ENCODE measurements at places on chromosomes 7 and 10. TPM values are rescaled to one million over a fixed set of nuclear protein-coding genes. Genes with fewer than 3 reads are reported as not detected.

- DNase-seq, result no peak
Measured at GRCh38 chr10:50582046-50582445, 41.7 kb downstream of the SGMS1 start.

- no peak for DNase-seq
Measured at GRCh38 chr10:76991621-76992020, 646.0 kb downstream of the KCNMA1 start.

- no peak for DNase-seq
Measured at GRCh38 chr10:79013406-79013987, 55.3 kb upstream of the ZMIZ1 start.

Gene PLPP4
- total RNA-seq, result not detected

Gene CYP3A4
- not detected for total RNA-seq

GRCh38 chr7:157400171-157400860 lies 63.5 kb downstream of the DNAJB6 start:
- no peak for DNase-seq

DNA sequence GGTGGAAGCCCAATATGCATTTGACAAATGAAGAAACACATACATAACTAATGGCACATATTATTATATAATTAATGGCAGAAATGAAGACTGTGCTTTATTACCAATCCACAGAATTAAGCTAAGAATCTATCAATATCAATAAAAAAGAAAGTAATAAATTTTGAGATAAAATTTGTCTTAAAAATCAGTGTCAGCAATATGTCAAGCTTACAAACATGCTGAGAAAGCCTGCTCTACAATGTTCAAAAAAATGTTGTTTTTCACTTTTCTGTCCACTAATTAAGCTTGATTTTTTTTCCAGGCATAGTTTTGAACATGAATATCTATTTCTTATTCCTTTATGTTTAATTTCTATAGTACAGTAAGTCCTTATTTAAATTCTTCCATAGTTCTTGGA lies 721.0 kb upstream of the LRRTM3 start:
- DNase-seq, result no peak

DNA sequence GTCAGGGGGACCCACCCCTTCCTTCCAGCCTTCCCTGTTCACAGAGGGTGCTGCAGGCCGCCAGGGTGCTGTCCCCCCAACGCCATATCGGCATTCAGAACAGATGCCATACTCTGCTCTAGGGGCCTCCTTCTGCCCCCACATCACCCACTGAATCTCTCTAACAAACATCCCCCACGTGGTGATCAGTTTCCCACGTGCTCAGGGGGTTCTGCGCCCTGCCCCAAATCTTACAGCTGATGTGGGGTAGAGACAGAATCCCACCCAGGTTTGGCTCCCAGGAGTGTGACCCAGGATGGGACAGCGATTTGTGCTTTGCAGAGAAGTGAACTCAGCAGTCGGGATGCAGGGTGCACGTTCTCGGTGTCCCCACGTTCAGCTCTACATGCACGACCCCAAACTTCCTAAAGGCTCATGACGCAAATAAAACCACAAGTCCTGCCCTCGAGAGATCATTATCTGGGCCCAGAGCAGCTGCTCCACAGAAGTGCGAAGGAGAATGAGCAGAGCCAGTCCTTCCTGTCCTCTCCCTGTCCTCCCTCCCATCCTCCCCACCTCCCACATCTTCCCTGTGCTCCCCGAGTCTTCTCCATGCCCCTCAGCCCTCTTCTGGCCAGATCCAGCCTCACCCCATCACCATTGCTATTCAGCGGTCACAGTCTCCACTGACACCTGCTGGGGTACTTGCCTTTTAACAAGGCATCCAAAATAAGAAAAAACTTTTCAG lies 423.4 kb downstream of the DNAJB6 start:
- no peak for DNase-seq

Gene NFE2L3
- 25.5 TPM for total RNA-seq

Gene NODAL
- not detected for total RNA-seq
